Femur (tissue), 1 donor: ENCODE measurements at places on chromosomes 3 and 15.

DNA sequence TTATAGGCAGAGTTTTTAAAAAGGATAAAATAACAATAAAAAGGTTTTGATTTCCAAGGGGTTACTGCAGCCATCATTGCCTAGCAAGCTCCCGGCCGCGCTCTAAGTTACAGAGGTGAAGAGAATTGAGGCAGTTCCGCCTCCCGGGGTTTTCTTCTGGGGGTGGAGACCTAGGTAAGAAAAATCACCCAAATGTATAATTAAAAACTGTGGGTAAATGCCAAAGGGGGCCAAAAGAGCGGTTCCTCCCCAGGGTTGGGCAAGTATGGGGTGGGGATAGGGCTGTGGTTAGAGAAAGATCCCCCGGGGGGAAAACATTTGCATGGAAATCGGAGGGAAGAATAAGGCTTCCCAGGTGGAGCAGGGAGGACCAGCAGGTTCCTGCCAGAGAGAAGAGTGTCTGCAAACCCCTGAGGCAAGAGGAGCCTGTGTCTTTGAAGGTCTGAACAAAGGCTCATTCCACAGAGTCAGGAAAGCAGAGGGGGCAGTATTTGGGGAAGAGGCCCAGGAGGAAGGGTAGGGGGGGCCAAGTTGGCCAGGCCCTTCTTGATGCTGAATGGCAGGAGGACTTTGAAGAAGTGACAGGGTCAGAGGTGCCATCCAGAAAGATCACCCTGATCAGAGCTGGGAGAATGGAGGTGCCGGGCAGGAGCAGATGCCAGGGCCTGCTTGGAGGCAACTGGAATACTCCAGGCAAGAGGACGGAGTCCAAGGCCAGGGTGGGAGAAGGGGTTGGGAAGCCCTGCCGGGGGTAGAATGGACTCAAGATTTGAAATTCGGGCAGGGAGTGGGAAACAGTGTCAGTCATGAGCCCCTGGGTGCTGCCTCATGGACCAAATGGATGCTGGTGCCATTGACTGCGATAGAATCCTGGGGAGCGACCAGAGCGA is 152.9 kb upstream of the RGMA start:
- no peak for DNase-seq

DNA sequence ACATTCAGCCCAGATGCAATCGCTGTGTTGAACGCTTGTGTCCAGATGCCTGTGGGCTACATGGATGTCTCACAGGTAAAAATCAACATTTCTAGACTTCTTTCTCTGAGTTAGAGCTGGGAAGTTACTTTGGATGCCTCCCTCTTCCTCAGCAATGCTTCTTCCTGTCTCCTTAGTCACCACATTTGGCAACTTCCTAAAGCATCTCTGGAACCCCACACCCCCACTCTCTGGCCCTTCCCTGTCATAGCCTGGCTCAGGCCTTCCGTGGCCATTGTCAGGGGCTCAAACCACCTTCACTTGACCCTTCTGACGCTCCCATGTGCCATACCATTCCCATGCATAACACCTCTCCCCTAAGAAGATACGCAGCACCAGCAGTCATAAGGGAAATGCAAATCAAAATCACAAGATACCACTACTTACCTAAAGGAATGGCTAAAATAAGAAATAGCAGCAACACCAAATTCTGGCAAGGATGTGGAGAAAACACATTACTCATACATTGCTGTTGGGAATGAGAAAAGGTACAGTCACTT is 21.6 kb upstream of the RGMA start:
- no peak for DNase-seq

DNA sequence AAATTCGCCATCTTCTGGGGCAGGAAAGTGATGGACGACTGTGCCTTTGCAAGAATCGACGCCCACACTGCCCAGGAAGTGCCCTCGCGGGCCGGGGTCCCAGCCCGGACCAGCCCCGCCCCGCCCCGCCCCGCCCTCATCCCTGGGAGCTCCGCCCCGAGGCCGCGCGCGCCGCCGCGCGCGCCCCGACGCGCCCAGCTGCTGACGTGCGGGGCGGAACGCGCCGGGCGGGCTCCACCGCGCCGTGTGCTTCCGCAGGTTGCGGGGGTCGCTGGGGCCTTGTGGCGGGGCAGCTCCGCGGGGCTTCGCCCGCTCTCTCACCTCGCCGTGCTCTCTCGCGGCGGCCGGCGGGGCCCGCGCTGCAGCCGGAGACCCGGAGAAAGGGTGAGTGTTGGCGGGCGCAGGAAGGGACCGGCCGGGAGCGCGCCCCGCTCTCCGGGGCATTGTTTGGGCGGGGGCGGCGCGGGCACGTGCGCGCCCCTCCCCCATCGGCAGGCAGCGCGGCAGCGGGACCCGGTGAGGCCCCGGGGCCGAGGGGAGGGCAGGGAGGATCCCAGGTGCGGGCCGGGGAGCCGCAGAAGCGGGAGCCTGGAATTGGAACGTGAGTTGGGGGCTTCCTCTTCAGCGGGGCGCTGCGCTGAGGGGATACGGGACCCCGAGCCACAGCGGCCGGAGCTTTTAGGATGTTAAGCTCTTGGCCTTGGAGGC is at the start of gene YEATS2:
Gene YEATS2 (plus strand): TSS at position 188 of the 708 bp plus-strand sequence. CDS start 17,366 bp downstream, outside the sequence.
- peak; percentile 79 for DNase-seq

- no peak for DNase-seq
Measured at GRCh38 chr15:78797951-78798350, 13.3 kb downstream of the ADAMTS7 start.

DNA sequence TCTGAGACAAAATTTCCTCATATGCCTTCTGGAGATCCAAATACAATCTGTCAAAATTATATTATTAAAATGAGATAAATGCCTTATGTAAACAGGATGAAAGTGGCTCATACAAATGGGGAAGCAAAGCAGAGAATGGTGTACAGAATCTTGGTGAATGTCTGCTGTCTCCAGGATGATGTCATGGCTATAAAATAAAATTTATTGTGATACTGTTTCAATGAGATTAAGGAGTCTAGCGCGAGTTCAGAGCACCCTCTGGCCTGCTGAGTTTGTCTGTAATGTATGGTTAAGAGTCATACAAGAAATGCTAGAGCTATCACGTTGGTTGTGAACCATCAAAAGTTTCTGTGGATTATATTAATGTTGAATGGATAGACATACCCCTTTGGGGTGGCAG is 359.7 kb downstream of the EFHB start:
- DNase-seq: no peak

- DNase-seq: no peak
Measured at GRCh38 chr3:191449256-191449655, 11.7 kb upstream of the PYDC2 start.

DNA sequence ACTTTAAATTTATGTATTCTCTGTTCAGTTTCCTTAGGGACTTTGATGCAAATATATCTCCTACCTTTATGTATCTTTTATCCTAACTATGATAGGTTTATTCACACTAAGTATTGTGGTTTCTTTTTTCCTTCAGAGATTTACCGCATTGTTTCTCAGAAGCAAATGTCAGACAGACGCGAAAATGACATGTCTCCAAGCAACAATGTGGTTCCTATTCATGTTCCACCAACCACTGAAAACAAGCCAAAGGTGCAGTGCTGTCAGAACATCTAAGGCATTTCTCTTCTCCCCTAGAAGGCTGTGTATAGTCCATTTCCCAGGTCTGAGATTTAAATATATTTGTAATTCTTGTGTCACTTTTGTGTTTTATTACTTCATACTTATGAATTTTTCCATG is 18.3 kb downstream of the RAB11A start:
- DNase-seq: no peak

GRCh38 chr3:120416868-120417267 is 33.9 kb downstream of the FSTL1 start:
- no peak for DNase-seq

- no peak for DNase-seq
Measured at GRCh38 chr3:4938281-4938982, 40.8 kb upstream of the BHLHE40 start.

GRCh38 chr3:8656240-8656639 is 11.6 kb upstream of the SSUH2 start:
- DNase-seq: no peak

GRCh38 chr3:130795396-130795795 is 48.8 kb upstream of the PIK3R4 start:
- no peak for DNase-seq

DNA sequence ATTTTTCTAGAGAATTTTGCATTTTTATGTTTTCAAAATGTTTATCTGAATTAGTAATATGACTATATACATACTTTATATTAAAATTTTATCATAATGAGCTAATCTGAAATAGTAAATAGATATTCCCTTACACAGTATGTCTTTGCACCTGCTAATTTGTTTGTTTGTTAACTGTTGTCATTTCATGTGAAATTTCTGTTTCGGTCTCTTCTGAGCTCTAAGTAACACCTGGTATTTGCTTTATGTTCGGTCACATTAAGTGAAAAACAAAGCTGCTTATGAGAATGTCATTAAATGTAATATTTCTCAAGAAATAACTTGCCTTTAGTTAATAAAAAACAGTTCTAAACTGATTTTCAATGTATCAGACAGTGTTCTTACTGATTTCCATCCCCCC is 61.1 kb downstream of the FNDC3B start:
- no peak for DNase-seq

DNA sequence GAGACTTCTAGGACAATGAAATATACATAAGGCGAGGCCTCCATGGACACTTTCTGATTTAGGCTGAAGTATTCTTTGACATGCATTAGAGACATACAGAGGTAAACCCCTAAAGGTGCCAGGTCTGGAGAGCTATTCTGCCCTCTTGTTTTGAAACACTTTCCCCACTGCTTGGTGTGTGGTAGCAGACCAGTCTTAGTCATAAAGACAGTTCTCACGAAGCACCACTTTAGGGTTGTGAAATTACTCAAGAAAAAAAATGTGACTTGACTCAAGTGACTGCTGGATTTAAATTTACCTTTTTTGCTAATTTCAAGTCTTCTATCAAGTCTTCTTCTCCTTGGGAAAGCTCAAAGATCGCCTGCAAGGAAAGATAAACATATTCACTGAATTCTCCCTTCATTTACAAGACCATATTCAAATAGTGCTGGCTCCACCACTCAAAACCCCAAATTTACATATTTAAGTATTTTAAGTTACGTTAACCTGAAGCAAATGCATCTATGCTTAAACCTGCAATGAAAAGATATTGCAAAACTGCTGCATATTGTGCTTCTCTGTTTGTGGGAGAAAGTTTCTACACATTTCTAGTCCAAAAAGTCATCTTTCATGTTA is 48.4 kb downstream of the ARHGEF3 start:
- no peak for DNase-seq

DNA sequence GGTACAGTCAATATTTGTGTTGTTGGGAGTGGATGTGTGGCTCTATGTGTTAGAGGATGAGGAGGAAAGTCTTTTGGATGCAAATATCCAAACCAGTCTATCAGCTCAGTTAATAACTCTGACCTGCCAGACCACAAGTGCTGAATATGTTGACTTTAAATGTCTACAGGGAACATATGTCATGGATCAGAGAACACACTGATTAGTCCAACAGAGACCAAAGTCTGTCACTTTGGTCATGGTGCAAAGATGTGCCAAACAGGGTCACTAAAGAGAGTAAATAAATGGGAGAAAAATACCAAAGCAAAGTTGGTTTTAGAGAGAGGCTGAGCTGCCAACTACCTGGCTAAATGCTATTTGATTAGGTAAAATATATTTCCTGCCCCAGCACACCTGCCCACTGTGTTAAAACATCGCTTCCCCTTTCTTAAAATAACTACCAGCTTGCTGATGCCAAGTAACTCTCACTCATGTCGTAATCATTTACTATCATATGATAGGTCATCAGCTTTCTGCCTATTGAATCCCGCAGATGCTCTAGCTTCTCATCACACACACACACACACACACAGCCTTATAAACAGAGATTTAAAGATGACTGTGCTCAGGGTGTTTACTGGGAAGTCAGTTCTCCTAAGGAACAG is 173.3 kb downstream of the PDZRN3 start:
- no peak for DNase-seq

DNA sequence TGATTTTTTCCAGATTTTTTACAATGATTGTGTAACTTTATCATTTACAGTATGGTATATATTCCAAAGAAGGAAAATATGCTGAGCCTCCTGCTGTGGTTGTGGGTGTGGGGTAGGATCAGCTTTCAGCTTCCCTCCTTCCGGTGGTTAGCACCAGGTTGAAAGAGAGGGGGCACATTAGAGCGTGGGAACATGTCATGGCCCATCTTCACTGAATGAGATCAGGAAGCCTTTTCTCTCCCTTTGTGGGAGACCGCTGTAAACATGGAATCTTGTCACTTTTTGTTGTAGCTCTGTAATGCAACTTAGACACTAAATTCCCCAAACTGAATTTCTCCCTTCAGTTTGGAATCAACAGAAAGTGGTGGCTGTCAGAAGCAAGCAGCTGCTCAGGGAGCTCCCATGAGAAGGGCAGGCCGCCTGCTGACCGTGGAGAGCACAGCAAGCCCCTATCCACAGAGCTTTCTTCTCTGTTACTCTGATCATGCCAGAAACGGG is 86.7 kb upstream of the LIMD1 start:
- peak; percentile 71 for DNase-seq

DNA sequence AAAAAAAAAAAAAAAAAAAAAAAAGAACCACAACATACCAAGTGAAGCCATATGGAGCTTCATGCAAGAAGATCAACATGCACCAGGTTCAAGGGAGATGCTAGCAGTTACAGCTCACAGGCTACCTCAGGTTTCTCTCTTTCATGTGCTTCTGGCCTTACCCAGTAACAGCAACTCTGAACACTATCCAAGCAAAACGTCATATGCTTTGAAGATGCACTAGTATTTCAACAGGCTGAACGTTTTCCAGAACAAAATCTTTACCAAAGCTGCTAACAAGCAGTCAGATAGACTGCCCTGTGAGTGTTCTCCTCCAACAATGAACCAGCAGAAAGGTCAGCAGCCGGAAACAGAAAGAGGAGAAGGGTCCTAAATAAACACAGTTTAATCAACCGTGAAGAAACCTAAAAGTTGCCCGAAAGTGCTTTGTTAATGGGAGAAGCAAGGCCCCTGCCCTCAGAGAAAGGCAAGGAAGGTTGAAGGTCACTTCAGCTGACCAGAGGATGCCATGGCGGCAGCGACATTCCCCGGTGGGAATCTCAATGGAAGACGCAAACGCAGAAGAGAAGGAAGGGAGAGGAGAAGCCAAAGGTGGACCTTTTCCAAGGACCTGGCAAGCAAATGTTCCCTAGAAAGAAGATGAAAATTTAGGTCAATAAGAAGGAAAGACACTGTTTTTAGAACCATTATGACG is 80.1 kb downstream of the CCNL1 start:
- DNase-seq: no peak

- no peak for DNase-seq
Measured at GRCh38 chr15:34654625-34655024, 71.2 kb upstream of the GOLGA8B start.

DNA sequence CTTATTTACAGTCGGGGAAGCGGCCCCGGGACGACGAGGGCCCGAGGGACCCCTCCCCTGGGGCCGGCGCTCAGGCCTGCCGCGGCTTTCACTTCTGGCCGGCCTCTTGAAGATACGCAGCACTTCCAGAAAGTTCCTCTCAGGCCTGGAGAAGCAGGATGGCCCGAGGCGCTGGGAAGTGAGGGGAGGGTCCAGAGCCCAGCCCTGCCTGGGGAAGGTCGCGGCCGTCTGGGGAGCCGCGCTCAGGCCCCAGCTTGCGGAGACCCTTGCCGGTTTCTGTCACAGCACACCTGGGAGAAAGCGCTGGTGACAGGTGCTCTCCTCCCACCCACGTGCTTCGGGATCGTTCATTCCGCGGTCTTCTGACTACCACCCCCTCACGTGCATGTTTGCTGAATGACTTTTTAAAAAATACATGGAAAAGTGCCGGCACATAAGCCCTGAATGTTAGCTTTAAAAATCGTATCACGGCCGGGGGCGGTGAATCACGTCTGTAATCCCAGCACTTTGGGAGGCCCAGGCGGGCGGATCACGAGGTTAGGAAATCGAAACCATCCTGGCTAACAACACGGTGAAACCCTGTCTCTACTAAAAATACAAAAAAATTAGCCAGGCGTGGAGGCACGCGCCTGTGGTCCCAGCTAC is 727 bp upstream of the TM2D3 start:
- DNase-seq: no peak
